Thoracic aorta (tissue), 2 donors: ENCODE measurements at places on chromosomes 4 and X. TPM values are rescaled to one million over a fixed set of nuclear protein-coding genes. Genes with fewer than 3 reads are reported as not detected.

DNA sequence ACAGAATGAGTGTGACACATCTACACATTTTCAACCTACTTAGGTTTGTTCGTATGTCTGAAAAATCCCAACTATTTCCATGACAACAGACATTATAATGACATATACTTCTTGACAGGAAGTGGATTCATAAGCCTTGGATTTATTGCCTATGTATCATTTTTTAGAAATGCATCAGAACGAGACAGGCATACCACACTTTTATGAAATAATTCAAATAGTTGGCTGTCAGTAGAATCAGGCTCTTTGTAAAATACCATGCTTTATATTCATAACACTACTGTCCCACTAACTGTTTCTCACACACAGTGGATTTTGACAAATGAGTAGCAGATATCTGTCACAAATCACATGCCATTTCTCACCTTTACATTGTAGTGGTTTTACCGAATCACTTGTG lies 173.2 kb downstream of the BEND2 start:
- H3K36me3 ChIP-seq = no peaks in the 10 kb centered on the region
- H3K27me3 ChIP-seq = no peaks in the 10 kb centered on the region
- no peak overlapping the region for H3K27ac ChIP-seq
- H3K4me3 ChIP-seq = no peak overlapping the region
- no peak for DNase-seq

- no peak for DNase-seq
- H3K4me3 ChIP-seq = no peak overlapping the region
Observed at GRCh38 chrX:107738768-107739167, 36.8 kb downstream of the TSC22D3 start.

GRCh38 chr4:128725405-128726055 lies 84.0 kb upstream of the JADE1 start:
- H3K4me3 ChIP-seq = no peak overlapping the region
- H3K4me1 ChIP-seq = peaks cover 4% of the 10 kb centered on the region
- H3K27ac ChIP-seq = no peak overlapping the region
- no peaks in the 10 kb centered on the region for H3K27me3 ChIP-seq

DNA sequence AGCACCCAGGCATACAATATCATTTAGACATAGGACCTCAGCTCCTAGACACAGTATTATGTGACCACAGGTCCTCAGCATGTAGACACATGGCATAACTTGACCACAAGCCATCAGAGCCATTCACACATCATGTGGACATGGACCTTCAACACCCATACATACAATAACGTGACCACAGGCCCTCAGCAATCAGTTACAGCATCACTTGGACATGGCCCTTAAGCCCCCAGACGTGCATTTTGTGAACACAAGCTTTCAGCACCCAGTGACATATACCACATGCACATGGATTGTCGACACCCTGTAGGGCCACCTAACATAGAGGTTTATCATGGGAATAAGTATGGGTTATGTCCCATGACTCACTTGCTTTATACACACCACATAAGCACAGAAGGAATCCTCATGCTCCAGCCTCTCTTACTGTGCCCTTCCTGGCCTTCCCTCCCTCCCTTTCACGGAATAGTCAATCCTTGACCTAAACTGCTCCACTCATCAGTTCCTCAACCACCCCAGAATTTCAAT lies 1.9 kb downstream of the TSPYL2 start:
- H3K4me3 ChIP-seq = peak overlapping the region; percentile 83
- H3K4me1 ChIP-seq = peaks cover 47% of the 10 kb centered on the region
- H3K27me3 ChIP-seq = no peaks in the 10 kb centered on the region
- no peak for DNase-seq

- DNase-seq = no peak
- H3K36me3 ChIP-seq = no peaks in the 10 kb centered on the region
- H3K4me3 ChIP-seq = no peak overlapping the region
- no peaks in the 10 kb centered on the region for H3K27me3 ChIP-seq
- no peaks in the 10 kb centered on the region for H3K4me1 ChIP-seq
Observed at GRCh38 chrX:35617836-35618235, 180.3 kb upstream of the MAGEB16 start.

GRCh38 chrX:39667191-39667590 lies 430.6 kb downstream of the BCOR start:
- H3K27ac ChIP-seq = no peak overlapping the region
- H3K27me3 ChIP-seq = no peaks in the 10 kb centered on the region
- H3K36me3 ChIP-seq = no peaks in the 10 kb centered on the region
- no peak for DNase-seq

GRCh38 chrX:56397636-56398035 lies 165.5 kb downstream of the KLF8 start:
- no peaks in the 10 kb centered on the region for H3K36me3 ChIP-seq
- H3K4me1 ChIP-seq = no peaks in the 10 kb centered on the region
- H3K27me3 ChIP-seq = no peaks in the 10 kb centered on the region
- no peak for DNase-seq
- H3K4me3 ChIP-seq = no peak overlapping the region

- no peaks in the 10 kb centered on the region for H3K27me3 ChIP-seq
- no peak overlapping the region for H3K27ac ChIP-seq
- no peak for DNase-seq
- H3K36me3 ChIP-seq = peaks cover 20% of the 10 kb centered on the region
- H3K4me3 ChIP-seq = no peak overlapping the region
Observed at GRCh38 chr4:158835226-158836001, 66.6 kb downstream of the FNIP2 start.

FRMD7 gene
- 0.27 TPM for total RNA-seq

F9 gene
- total RNA-seq = not detected

HTN3 gene
- not detected for total RNA-seq

DSPP gene
- not detected for total RNA-seq

IRAK1 gene
- total RNA-seq = 83.9 TPM

C4orf50 gene
- total RNA-seq = 0.14 TPM

PPEF2 gene
- total RNA-seq = 0.21 TPM

TLR6 gene
- 1.8 TPM for total RNA-seq

TMEM154 gene
- total RNA-seq = 1.3 TPM

SLC39A8 gene
- total RNA-seq = 12.1 TPM

BMX gene
- total RNA-seq = 10.0 TPM

SPANXA1 gene
- 1.4 TPM for total RNA-seq
